ENCODE measurements at places on chromosomes 2 and 18.

DNA sequence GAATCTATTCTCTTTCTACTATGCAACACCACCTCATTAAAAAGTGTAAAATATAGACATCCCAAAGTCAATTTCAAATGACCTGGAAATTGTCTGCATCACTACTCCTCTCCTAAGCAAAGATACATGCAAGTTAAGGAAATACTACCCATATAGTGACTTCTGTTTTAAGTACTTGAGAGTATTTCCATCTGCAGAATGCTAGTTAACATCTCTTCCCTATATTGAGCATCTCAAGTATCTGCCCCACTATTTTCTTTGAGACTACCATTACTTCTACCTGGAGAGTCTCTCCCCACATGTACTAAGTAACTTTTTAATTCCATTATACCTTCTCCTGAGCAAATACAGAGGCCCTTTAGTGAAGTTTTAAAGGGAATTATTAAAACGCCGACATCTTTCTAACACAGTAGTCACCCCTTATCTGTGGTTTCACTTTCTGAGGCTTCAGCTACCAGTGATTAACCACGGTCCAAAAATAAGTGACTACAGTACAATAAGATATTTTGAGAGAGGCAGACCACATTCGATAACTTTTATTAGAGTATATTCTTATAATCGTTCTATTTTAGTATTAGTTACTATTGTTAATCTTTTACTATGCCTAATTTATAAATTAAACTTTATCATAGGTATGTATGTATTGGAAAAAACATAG lies 21.8 kb downstream of the CWC22 start:
- DNase-seq: no peak

- DNase-seq: no peak
Observed at GRCh38 chr2:189874586-189875320, 90.5 kb downstream of the PMS1 start.

GRCh38 chr2:176104316-176105077 lies 2.6 kb upstream of the HOXD11 start:
- no peak for DNase-seq

DNA sequence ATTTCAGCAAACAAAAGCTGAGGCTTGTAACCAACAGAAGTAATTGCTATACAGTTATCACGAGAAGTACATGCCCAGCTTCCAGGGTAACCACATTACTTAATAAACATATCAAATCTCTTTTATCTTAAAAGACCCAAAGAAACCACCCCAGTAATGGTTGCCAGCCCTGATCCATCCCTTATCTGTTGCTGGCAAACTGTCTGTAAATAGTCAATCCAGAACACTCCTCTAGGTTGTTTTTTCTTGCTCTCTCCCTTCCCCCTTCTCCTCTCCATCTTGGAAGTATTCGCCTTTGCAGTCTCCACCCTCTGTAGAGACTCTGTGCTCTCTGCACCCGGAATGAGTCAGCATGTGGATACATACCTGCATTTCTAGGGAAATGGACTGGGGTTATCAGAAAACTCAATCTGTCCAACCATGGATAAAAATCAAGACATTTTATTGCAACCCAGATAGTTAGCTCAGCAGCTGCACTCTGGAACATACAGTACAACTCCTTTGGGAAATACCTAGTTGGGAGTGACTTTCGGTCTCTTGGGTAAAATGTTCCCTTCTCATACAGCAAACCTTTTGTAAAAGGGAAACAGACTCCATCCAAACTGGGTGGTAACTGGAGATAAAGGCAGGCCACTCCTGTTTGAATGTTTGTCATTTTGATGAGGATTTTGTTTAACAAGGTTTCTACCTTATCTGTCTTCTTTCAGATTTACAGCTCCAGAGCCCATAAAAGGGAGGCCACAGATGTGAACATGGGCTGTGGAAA lies 123.5 kb upstream of the FOSL2 start:
- peak; percentile 82 for DNase-seq

DNA sequence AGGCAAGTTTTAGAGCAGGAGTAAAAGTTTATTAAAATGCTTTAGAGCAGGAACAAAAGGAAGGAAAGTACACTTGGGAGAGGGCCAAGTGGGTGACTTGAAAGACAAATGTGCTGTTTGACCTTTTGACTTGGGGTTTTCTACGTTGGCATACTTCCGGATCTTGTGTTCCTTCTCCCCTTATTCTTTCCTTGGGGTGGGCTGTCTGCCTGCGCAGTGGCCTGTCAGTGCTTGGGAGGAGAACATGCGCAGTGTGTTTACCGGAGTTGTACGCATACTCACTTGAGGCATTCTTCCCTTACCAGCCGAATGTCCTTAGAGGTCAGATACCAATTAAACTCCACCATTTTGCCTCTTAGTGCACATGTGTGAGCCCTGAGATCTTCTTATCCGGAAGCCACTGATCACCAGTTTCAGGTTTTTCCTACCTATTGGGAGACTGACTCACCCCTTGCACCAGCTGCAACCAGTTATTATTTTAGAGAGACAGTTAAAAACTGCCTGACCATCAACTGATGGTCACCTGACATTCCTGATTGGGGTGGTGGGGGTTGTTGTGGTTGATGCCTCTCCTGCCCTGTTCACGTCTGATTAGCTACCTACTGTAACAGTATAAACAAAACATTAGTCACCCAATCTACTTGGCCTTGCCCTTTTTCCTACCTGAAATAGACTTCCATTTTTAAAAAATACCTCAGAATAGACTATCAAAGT lies 67.5 kb downstream of the NYAP2 start:
- no peak for DNase-seq

GRCh38 chr2:195164930-195165329 lies 492.1 kb upstream of the SLC39A10 start:
- no peak for DNase-seq

- no peak for DNase-seq
Observed at GRCh38 chr2:128605421-128605820, 286.8 kb upstream of the HS6ST1 start.

GRCh38 chr18:56869189-56869777 lies 218.1 kb downstream of the WDR7 start:
- DNase-seq: peak; percentile 64

GRCh38 chr2:98502556-98503335 lies 58.1 kb downstream of the INPP4A start:
- DNase-seq: no peak

DNA sequence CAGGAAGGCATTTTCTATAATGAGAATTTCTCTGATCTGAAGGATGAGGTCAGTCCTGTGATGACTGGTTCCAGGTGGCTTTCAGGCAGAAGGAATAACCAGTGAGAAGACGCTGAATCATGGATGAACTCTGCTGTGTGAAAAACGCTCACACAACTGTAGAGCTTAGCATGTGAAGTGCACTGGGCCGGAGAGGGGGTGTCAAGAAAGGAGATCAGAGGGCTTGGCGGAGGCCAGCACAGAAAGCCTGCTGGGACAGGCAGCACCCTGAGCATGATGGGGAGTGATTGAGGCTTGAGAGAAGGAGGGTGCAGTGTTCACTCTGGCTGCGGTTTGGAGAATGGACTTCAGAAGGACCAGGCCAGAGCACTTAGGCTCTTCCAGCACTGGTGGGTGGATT lies 236.5 kb downstream of the TPGS2 start:
- DNase-seq: no peak

DNA sequence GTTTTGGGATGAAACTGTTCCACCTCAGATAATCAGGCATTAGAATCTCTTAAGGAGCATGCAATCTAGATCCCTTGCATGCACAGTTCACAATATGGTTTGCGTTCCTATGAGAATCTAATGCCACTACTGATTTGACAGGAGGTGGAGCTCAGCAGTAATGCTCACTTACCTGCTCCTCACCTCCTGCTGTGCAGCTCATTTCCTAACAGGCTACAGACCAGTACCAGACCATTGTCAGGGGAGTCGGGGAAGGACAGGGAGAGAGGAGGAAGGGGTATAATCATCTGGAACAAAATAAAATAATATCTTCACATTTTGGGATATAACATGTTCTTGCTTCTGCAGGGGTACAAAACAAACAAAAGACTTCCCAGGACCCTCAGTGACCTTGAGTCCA lies 532.0 kb upstream of the FSHR start:
- DNase-seq: no peak

DNA sequence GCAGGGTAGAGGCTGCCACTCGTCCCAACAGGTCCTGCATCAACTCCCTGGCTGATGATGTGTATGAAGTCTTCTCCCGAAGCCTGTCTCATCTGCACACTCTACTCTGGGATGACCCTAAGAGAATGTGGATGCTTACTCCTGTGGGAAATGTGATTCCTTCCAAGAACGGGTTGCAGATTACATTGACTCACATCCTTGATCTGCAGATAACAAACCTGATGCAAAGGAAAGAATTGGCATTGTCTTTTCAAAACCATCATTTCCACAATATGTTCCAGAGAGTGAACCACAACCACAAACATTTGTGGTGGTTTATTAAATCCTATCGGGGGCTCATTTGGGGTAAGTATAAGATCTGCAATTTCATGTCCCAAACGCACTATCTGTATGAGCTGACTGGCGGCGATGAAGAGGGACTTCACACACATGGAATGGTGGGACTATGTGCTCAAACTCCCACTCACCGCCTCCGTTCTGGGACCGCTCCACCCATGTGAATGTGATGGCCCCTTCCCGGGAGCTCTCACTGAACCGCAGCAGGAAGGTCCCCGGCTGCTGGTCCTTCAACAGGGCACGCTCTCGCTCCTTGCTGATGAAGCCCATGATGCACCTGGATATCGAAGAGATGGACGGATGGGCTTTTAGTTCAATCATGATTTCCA lies 35.5 kb downstream of the STAT1 start:
- no peak for DNase-seq

DNA sequence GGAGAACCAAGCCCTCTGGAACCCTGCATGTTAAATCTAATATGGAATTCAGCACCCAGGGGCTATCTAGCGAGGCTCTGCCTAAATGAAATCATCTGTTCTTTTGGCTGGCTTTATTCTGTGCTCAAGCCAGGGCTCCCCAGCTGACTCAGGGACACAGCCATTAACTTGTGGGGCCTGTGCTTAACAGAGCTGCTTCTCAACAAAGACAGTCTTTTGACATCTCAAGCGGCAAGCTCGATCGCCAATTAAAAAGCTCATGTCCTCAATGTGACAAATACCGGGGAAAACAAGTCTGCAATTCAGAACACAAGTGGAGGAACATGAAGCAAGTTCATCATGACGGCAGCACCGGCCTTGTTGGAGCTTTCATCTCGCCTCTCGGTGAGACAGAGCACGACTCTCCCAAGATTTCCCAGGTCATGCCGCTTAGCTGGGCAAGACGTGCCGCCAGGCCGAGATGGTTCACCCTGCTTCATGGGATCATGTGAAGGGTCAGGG lies 64.9 kb downstream of the KLHL29 start:
- no peak for DNase-seq

DNA sequence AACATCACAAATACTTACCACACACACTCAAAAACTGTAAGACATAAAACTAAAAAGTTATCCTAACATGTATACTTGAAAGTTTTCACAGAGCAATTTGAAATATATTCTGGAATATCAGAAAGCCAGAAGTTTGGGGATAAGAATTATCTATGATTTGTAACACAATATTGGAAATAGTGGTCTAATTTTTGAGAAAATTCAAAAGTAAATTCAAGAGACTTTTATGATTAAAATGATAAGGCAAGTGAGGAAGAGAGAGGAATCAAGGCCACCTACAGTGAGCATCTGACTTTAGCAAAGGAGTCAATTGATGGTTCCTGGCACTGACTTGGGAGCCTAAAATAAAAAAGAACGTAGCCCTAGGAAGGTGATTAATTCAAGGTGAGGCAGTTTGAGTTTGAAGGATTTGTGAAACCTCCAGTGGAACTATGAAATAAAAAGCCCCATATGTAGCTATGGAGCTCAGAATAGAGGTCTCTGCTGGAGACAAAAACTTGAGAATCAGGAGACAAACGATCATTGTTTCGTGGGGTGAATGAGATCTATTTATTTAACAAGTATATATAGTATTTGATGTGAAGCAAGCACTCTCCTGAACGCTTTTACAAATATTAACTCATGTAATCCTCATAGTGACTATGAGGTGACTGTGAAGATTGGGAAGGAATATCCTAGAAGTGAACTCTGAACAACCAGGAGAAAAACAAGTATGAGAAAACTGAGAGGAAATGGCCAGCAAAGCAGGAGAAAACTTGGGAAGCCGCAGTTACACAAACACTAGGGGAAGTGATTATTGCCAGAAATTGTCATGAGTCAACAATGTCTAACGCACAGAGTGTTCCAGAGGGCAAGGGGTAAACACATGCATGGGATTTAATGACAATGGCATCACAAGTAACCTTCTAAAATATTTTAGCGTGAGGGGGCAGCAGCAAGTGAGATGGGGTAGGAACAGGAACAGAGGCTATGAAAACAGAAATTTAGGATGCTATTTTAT lies 12.8 kb downstream of the TFPI start:
- peak; percentile 35 for DNase-seq

GRCh38 chr2:40283111-40283909 lies 168.6 kb downstream of the SLC8A1 start:
- no peak for DNase-seq

DNA sequence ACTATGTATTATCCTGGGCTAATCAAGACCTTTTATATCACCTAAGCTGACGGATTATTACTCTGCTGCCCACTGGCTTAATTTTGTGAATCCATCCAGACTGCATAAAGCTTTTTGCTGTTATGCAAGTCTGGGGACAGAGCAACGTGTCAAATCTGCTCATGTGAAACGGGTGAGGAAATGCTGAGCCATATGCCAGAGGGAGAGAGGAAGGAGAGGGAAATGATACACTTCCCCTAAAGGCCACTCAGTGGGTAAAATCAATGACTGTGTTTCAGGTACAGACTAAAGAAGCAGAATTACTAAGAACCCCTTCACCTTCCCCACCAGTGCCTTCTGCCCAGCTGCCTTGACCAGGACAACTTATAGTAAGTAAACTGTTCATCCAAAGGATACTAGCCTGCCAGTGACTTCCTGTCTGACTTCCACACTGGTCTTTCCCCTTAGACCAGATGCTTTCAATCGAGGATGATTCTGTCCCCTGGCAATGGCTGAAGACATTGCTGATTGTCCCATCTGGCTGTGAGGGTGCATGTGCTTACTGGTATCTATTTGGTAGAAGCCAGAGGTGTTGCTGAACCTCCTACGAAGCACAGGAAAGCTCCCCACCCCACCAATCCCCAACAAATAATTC lies 43.0 kb downstream of the STAT1 start:
- no peak for DNase-seq

GRCh38 chr2:30301551-30301950 lies 70.2 kb downstream of the LBH start:
- peak; percentile 16 for DNase-seq

- DNase-seq: peak; percentile 34
Observed at GRCh38 chr2:228318218-228318617, 136.7 kb upstream of the SPHKAP start.
